MCF 10A (cell line): ENCODE measurements at places on chromosomes 7 and 10. TPM values are rescaled to one million over a fixed set of nuclear protein-coding genes. Genes with fewer than 3 reads are reported as not detected.

DNA sequence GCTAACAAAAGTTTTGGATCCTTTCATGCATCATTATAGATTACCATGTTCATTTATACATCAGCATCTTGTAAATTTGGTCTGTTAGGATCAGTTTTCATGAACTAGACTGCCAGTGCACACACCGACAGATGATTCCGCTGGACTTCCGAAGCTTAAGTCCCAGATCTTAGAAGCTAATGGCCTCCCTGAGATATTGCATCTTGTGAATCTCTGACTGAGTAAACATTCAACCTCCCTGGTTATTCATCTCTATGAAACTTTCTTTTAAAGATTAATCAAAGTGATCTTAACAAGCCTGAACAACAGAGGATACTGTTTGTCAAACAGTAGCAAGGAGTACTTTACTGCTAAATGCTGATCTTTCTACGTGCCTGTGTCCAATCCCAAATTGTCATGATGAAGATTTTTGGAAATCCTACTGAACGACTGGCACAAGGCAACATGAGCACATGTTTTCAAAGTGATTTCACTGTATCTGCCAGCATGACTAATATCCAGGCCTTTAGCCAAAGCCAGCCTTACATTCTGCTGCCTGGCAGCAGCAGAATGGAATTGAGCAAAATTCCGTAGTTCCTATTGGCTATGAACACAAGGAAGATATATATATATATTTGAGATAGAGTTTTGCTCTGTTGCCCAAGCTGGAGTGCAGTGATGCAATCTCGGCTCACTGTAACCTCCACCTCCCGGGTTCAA, 91.3 kb upstream of the ANK3 start:
- no peaks in the 10 kb centered on the region for H3K36me3 ChIP-seq
- H3K4me3 ChIP-seq: no peak overlapping the region
- peaks cover 27% of the 10 kb centered on the region for H3K4me1 ChIP-seq
- peak overlapping the region; percentile 79 for H3K27ac ChIP-seq
- peak; percentile 97 for DNase-seq

- H3K4me3 ChIP-seq: no peak overlapping the region
- peaks cover 6% of the 10 kb centered on the region for H3K4me1 ChIP-seq
- no peak overlapping the region for H3K27ac ChIP-seq
Observed at GRCh38 chr10:124451276-124451675, 1.4 kb upstream of the NKX1-2 start.

DNA sequence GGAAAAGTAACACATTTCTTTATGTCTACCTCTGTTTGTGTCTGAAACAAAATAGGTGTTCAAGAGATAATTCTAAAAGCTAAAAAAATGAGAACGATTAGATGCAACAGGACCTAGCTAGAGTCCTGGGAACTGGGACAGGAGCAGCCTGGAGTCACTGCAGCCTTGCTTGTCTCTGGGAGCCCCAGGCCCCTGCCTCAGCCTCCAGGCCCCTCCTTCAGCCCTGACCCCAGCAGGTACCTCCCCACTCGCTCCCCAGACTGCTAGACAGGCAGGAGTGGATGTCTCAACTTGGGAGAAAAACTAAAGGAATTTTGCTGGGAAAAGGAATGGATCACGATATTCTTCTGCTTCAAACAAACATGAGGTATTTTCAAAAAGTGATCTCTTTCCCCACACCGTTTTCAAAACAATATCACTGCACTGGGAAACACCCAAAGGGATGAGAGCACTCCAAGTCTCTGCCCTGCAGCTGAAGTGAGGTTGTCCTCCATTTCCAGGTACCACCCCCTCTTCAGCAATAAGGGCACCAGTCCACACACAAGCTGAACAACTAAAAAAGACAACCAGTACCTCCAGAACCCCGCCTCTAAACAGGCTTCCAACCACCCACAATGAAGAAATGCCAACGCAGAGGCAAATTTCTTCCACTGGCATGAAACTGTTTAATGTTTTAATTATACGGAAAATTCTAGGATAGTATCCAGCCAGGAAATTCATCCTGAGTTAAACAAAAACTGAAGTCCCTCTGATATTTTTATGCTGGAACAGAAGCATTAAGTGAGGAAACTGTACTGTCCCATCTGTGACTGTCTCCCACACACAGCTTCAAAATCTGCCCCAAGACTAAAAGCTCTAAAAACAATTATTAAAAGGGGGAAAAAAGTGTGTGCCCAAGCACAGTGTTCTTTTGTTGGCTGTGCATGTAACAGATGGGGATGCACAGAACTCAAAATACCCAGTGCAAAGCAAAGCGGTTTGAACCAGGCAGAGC, 47.2 kb downstream of the XPNPEP1 start:
- no peak overlapping the region for H3K4me3 ChIP-seq
- H3K27ac ChIP-seq: no peak overlapping the region
- H3K27me3 ChIP-seq: no peaks in the 10 kb centered on the region
- no peak for DNase-seq
- peaks cover 79% of the 10 kb centered on the region for H3K36me3 ChIP-seq
- no peaks in the 10 kb centered on the region for H3K4me1 ChIP-seq

GRCh38 chr7:135337977-135338550, 104.4 kb downstream of the STRA8 start:
- DNase-seq: no peak
- no peaks in the 10 kb centered on the region for H3K27me3 ChIP-seq
- no peak overlapping the region for H3K4me3 ChIP-seq
- no peaks in the 10 kb centered on the region for H3K36me3 ChIP-seq
- peaks cover 10% of the 10 kb centered on the region for H3K4me1 ChIP-seq

- H3K36me3 ChIP-seq: no peaks in the 10 kb centered on the region
- H3K27ac ChIP-seq: no peak overlapping the region
- no peak for DNase-seq
Observed at GRCh38 chr7:129212596-129212995, 12.2 kb upstream of the AHCYL2 start.

GRCh38 chr10:70232155-70232858, 922 bp downstream of the PPA1 start:
- peak overlapping the region; percentile 97 for H3K27ac ChIP-seq
- peaks cover 39% of the 10 kb centered on the region for H3K36me3 ChIP-seq
- H3K27me3 ChIP-seq: no peaks in the 10 kb centered on the region
- DNase-seq: peak; percentile 66
- H3K4me3 ChIP-seq: peak overlapping the region; percentile 90

The DDC gene
- total RNA-seq: 0.64 and 0.79 TPM in 2 replicates

The RPEL1 gene
- total RNA-seq: not detected in 2 replicates
